Activated naive CD4-positive, alpha-beta T cell treated with Interleukin-2 at 50 U/mL for 16 hours (primary cell): ENCODE measurements at places on chromosomes 2 and 18.
A peak's percentile ranks its signal among the peaks of the same experiment; 100 is the strongest.

DNA sequence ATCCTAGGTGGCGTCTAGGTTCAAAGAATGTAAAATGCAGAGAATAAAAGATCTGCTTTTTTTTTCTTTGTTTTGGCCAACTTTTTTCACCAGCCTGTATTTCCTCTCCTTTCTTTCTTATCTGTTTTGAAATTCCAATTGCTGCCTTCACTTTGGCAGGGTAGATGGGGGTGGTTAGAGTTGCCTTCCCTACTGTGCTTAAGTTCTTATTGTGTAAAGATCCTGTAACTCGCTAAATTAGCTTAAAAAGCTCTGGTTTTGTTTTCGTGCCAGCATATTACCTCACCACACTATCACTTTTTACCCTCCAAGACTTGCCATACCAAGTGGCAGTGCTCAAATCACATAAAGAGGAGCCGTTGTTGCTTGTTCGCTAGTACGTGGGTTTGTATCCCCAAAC is 921.7 kb downstream of the DPP10 start:
- no peak for DNase-seq

DNA sequence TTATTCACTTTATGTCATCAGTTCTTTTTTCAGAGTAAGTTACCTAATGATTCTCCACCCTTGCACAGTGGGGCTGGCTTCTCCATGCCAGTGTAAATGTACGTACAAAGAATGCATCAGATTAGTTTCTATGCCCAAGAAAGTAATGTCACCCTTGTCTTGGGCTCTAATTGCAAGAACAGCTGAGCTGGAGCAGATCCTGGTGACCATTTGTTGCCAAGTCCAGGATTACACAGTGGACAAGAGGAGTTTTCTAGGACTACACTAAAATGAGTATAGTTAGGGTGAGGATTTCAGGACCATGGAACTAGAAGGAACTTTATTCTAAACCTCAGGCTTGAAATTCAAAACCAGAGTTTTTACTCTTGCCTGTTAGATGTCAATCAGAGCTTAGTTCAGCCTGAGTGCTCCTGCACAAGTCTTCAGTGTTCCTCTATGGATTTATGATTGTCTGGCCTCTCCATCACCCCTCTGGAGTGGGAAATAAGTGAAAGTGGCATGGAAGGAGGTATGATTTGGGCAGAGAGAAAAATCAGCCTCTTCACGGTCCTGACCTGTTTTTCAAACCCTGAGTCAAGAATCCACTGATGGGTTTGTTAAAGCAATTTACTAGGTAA is 29.8 kb downstream of the PCBP1 start:
- no peak for DNase-seq

GRCh38 chr2:3601561-3602271 is 6.8 kb downstream of the COLEC11 start:
- no peak for DNase-seq

GRCh38 chr2:211845338-211846035 is 693.1 kb downstream of the ERBB4 start:
- DNase-seq, result no peak

GRCh38 chr18:45976974-45977373 is 9.8 kb upstream of the EPG5 start:
- no peak for DNase-seq

- DNase-seq, result no peak
These were observed 14.6 kb downstream of the ITGA4 start for GRCh38 chr2:181471783-181472182.

DNA sequence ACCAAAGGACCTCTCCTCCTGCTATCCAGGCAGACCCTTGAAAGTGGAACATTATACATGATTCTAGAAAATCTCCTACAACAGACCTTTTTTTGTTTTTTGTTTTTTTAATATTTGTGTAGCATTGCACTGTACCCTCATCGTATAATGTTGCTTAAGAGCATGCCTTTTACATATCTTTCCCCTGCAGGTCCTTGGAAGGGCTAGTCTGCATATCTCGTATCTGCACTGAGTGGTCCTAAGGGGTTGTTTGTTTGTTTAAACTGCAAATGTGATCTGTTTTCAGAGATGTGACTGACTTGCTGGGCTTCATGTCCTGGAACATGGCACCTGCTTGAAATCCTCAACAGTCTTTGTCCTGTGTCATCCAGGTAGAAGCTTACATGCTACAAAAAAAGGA is 204.1 kb downstream of the FAM210A start:
- DNase-seq, result no peak

DNA sequence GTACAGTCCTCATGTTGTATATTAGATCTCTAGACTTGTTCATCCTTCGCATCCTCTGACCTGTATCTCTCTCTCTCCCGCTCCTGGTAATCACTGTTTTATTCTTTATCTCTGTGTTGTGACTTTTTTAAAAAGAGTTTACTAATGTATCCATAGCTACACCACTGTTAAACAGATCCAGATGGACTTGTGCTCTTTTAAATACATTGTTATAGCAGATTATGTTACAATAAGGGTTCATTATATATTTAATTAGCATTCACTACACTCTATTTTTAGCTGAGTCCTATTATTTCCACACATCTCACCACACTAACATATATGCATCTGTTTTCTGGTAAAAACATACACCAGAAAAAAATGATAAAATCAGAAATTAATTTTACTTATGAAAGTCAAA is 90.5 kb downstream of the RBM43 start:
- no peak for DNase-seq

GRCh38 chr18:80124131-80124530 is 15.1 kb downstream of the ADNP2 start:
- no peak for DNase-seq

GRCh38 chr2:180057706-180058412 is 50.8 kb upstream of the CWC22 start:
- no peak for DNase-seq

GRCh38 chr2:216015722-216016464 is 2.5 kb upstream of the MREG start:
- peak; percentile 42 for DNase-seq
